Central memory CD4-positive, alpha-beta T cell (primary cell): ENCODE measurements at places on chromosomes 12 and 14.

- no peak for DNase-seq
Measured at GRCh38 chr14:64730061-64730440, 25.8 kb downstream of the PLEKHG3 start.

DNA sequence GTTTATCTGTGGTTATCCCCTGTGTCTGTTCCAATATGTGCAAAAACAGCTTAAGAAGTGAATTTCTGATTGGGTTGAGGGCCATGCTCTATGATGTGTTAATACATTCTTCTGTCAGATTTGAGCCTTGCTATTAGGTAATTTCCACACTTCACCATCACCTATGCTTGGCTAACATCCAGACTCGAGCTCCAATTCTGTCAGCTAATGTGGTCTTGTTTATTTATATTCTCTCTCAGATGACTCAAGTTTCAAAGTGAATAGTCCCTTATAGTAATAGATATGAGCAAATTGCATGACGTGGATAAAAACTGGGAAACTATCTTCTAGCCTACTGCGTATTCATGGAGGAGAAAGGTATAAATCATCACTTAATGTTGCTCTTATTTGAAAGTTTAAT is 451.3 kb downstream of the SNAPC1 start:
- DNase-seq = no peak

DNA sequence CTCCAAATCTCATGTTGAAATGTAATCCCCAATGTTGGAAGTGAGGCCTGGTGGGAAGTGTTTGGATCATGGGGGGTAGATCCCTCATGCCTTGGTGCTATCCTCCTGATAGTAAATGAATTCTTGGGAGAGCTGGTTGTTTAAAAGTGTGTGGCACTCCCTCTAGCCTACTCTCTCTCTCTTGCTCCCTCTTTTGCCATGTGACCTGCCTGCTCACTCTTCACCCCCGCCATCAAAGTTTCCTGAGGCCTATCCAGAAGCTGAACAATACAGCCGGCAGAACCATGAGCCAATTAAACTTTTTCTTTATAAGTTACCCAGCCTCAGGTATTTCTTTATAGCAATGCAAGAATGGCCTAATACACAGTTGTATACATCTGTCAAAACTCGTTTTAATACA is 62.5 kb downstream of the BCL2L14 start:
- no peak for DNase-seq

GRCh38 chr12:26740991-26741390 is 92.0 kb downstream of the ITPR2 start:
- DNase-seq = no peak

- no peak for DNase-seq
Measured at GRCh38 chr12:32002848-32003493, 43.8 kb downstream of the RESF1 start.

- no peak for DNase-seq
Measured at GRCh38 chr12:32451816-32452215, 52.5 kb downstream of the FGD4 start.

DNA sequence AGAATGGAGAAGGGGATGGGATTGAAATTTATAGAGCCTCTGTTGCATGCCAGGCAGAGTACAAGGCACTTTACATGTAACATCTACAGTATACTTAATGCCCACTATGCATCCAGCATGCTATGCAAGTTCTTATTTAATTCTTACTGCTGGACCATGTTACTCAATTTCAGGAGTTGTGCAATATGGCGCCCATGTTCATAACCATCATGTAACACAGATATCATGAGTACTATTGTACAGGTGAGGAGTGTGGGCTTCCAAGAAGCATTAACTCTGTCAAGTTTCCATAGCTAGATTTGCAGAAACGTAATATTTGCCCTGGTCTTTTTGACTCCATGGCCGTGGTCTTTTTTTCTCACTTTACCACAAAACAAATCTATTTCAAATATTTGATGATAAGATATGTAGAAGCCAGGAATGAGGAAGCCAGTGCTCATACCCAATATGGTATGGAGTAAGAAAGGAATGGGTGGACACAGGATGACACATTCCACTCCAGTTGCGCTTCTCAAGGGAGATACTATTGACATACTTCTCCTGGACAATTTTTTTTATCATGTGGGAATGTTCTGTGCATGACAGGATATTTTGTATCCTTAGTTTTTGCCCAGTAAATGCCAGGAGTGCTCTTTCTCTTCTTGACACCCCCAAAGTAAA is 191.8 kb downstream of the C12orf75 start:
- no peak for DNase-seq

DNA sequence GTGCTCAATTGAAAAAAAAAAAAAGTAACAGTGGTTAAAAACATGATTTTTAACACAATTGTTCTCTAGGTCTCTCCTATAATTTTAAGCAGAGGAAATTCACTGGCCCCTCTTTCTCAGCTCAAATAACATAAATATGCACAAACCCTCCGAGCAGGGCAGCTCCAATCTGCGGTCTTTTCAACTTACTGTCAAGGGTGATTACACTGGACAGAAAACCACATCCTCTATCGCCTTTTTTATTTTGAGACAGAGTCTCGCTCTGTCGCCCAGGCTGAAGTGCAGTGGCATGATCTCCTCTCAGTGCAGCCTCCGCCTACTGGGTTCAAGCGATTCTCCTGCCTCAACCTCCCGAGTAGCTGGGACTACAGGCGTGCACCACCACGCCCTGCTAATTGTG is 16.5 kb upstream of the GABARAPL1 start:
- no peak for DNase-seq

GRCh38 chr12:84136862-84137367 is 775.7 kb downstream of the SLC6A15 start:
- DNase-seq = no peak

DNA sequence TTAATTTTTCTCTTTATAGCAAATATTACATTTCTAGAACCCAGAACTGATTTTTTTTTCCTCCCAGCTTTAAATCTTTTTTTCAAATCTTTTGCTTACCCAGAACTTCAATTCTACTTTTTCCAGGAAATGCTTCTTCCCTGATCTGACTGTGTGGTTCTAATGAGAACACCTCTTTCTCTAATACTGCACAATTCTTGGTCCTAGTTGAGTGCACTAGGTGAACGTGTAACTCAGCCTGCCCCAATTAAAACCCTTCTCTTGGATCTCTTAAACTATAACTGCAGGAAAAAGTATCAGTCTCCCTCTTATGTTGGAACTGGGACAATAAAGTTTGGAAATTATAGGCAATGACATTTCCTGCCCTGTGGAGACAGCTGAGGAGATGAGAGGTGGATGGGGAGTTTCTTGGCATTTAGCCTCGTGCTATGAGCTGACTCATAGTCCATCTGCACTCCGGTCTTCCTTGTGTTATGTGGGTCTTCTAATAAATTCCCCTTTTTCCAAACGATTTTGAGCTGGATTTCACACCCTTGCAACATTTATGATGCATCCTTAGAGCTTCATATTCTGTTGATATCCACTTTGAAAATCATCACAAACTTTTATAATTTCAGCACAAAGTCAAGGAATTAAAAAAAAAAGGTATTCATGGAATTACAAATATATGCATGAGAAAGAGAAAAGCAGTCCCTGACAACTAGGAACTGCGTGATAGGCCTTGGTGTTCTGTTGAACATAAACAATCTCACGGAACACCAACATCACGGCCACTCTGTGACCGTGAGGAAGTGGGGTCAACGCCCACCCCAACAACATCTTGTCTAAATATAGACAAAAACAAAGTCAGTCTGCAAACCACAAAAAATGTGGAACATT is 52.4 kb downstream of the BRMS1L start:
- DNase-seq = no peak

DNA sequence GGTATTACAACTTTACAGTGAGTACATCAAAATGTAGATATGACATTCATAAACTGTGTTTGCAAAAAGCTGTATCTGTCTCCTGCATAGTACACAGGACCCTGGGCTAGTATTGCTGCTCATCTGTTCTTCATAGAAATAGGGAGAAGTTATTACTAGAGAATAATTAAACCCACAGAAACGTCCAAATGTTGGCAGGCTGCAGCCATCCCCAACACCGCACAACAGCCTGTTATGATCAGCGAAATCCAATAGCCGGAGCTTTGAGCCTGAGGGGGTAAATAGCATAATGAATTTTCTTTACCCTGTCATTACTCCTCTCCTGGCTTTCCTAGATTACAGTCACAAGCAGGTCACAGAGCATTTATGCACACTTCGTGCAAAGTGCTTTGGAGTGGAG is 178.0 kb downstream of the DACT1 start:
- DNase-seq = no peak

GRCh38 chr12:27498761-27499160 is 25.2 kb upstream of the PPFIBP1 start:
- no peak for DNase-seq

- DNase-seq = no peak
Measured at GRCh38 chr14:100786576-100787219, 39.2 kb upstream of the MEG3 start.

- no peak for DNase-seq
Measured at GRCh38 chr12:113724794-113725556, 241.2 kb downstream of the RBM19 start.

GRCh38 chr12:90260136-90260535 is 551.5 kb upstream of the ATP2B1 start:
- no peak for DNase-seq

GRCh38 chr14:34538871-34539406 is 562 bp downstream of the EAPP start:
- DNase-seq = no peak

- no peak for DNase-seq
Measured at GRCh38 chr12:90229407-90230170, 521.0 kb upstream of the ATP2B1 start.

DNA sequence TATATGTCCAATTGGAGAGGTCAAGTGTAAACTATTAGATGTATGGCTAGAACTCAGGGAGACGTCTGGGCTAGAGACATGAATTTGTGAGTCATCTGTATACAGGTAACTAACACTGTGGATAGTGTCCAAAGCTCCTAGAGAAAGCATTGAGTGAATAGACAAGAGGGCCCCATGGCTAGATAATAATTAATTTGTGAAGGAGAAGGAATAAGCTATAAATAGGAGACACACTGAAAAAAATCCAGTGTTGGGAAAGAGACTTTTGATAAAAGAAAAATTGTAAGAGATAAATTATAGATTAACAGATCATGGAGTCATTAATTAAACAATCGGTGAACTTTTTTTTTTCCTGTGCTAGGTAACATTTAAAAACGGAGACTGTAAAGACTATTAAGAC is 326.6 kb upstream of the PRICKLE1 start:
- DNase-seq = no peak

DNA sequence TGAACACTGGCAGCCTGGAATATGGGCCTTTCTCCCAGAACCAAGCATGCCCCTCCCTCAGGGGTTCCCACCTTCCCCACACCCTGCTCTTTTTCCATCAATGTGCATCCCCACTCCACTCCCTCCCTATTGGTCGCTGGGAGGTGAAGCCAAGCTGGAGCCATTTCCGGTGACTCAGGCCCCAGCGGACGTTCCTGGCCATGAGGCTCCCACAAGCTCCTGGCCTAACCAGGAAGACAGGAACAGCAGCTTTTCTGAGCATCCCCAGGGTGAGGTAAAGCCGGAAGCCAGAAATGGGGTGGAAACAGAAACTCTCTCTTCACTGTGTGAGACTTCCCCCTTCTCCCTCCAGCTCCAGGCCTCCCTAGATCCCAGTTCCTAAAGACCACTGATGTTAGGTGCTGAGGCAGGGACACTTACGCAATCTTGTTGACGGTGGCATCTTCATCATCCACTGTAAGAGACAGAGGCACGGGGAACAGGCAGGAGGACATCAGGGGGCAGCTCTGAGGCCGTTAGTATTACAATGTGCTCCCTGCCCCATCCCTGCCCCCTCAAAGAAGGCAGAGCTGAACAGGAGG is 5.1 kb downstream of the LMBR1L start:
- no peak for DNase-seq

DNA sequence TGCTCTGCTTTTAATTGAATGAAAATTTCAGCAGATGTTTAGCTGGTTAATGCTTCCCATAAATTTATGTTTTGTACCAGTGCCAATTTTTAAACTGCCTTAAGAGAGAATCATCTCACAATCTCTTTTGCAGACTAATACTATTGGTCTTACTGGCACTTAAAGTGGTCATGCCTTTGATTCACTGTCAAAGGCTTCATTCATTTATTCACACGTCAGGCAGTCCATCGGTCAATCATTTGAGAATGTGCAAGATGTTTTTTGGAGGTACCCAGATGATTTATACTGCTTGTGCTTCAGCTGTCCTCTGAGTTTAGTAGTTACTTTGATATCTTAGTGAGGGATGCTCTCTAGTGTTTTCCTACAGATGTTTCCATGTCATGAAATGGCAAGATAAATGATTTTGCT is 83.4 kb downstream of the NAV3 start:
- DNase-seq = no peak

DNA sequence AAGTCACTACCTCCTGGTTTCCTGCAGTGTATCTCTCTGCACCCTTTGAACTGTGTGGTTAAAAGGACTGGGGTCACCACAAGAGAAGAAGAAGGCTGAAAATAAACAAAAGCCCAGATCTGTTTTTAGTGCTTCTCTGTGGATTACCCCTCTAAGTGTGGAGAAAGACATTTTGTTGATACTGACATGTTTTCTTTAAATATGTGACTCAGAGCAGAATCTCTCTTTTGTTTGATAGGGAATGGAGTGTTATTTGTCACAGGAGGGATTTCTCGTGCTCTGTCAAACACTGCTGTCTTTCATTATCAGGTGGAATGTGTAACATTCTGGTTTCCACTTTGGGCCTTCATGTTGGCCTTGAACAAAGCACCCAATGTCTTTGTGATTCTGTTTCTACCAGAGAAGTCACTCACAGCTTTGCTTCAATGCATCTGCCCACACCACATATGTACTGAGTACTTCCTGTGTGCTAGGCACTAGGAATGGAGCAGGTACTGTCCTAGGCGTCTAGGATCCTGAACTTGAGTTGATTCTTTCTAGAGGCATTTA is 82.1 kb downstream of the PLXNC1 start:
- no peak for DNase-seq

DNA sequence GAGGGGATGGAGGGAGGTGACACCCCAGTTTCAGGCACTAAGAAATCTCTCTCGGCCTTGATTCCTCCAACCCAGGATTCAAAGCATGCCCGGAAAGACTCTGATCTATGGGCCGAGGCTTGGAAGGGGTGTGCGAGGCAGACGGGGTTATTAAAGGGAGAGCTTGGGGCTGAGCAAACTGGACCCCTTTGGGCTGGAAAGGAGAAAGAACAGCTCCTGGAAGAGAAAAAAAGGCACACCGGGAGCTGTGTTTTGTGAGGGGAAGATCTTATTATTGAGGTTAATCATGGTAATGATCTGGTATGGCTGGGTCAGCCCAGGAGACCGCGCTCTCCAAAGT is 5.7 kb upstream of the HOXC4 start:
- no peak for DNase-seq
